ENCODE measurements at places on chromosomes 7 and 10. TPM values are rescaled to one million over a fixed set of nuclear protein-coding genes. Genes with fewer than 3 reads are reported as not detected.

The CRPPA gene
- total RNA-seq: 2.5 TPM

The HOXA3 gene
- not detected for total RNA-seq

The SLC16A9 gene
- total RNA-seq: 1.1 TPM

The GCK gene
- total RNA-seq: 0.80 TPM

The EXOSC1 gene
- total RNA-seq: 12.5 TPM

The ZNF804B gene
- not detected for total RNA-seq

The TRIL gene
- 0.29 TPM for total RNA-seq

The KIAA1217 gene
- total RNA-seq: 25.5 TPM

The VGF gene
- total RNA-seq: not detected

The OR6V1 gene
- not detected for total RNA-seq

The TMEM140 gene
- total RNA-seq: 32.7 TPM

The PIK3AP1 gene
- total RNA-seq: 197 TPM

The RBP3 gene
- total RNA-seq: not detected

The CHST12 gene
- total RNA-seq: 3.4 TPM

The JCAD gene
- 3.7 TPM for total RNA-seq

The SEC23IP gene
- total RNA-seq: 29.2 TPM

The NYAP1 gene
- 0.33 TPM for total RNA-seq

The LIPN gene
- total RNA-seq: 0.29 TPM

The OLAH gene
- total RNA-seq: not detected

The MIOS gene
- 19.7 TPM for total RNA-seq

The SFRP5 gene
- total RNA-seq: 4.6 TPM

Data from right lobe of liver (tissue), 6 donors.